GM23248 (cell line): ENCODE measurements at places on chromosomes 2 and 18.

DNA sequence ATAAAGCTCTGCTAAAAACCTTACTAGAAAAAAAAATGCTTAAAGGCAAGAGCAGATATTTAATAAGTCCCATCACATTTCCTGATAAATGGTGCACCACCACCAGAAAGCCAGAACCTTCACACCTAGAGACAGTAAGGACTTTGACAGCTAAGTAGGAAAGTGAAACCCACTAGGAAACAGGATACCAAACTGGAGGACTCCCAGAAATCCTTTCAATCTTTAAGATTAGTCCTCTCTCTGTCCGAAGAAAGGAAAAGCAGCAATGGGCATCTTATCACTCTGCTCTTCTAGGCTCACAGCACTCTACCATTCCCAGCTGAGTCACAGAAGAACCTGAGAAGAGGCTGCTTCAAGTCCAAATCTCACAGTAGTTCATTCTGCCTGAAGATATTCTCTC is 3.7 kb downstream of the DYM start:
- peak; percentile 38 for DNase-seq

DNA sequence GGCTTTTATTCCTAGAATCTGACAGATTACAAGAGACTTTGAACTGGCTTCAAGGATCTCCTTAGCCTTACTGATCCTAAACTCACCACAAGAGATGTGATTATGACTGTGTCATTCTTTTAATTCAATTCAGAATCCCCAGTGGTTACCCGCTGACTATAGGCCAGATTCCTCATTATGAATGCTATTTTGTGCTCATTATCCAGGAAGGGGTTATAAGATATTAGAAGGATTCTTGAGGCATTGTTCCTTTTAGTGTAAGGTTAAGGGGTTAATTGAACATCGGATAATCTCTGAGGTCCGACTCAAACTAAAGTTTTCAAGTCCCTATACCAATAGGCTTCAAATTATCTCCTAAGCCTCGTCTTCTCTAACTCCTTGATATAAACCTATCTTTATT is 39.4 kb upstream of the TDRD15 start:
- DNase-seq: no peak

DNA sequence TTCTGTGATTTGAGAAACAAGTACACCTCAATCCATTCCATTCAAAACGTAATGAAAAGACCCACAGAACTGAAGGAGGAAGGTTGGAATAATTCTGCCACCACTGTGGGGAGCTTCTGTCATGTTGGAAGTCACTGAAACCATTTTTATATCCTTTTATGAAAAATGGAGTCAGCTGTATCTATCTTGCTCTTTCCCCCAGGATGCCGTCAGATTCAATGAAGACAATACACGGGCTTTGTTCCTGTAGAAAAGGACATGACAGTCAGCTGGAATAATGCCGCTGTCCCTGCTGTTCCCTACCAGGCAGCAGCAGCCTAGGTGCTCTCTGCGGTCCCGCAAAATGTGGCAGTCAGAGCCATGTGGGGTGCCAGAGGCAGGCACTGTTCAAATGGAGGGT is 52.5 kb upstream of the APCDD1 start:
- DNase-seq: no peak

DNA sequence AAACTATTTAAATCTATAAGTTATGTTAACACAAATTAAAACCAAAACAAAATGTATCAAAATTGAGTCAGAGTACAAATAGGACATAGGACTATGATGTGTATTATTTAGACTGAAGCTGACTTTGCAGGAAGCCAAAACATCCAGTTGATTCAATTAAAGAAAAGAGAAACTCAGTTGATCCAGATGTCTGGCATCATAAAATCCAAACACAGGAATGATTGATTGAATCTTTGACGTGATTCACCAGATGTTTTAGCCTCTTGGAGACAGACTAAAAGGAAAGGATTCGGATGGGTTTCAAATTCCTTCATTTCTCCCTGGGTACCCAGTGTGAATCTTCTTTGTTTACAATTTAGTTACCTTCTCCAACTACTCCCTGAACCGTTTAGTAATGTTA is 272.9 kb downstream of the IRS1 start:
- DNase-seq: peak; percentile 2

GRCh38 chr2:230944757-230945372 is 19.8 kb upstream of the GPR55 start:
- no peak for DNase-seq

- no peak for DNase-seq
These were observed 22.4 kb downstream of the TEX51 start for GRCh38 chr2:126921066-126921465.

DNA sequence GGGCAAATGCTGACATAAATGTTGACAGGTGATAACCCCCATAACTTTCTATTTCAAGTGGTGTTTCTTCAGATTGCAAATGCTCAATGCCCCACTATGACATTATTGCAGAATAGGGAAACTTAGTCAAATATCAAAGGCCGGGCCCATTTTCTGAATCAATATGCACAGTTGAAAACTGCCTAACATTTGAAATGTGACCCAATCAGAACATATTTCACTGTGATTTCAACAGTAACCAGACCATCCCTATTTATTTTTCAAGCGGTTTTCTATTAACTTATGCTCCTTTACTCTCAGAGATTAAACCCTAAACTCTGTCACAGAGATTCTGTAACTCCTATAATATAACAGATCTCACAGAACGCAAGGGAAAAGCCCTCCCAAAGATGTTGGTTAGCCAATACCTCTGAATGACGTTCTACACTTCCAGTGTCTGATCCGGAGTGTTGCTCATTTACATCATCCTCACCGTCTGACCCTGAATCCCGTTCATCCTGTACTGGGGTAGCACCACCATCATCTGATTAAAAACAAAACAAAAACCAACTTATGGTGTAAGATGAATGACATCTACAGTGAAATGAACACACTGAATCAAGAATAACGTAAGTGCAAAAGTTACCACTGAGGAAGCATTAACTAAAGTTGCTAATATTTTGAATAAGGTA is 2.9 kb downstream of the IWS1 start:
- no peak for DNase-seq
